ENCODE measurements at places on chromosomes 2 and 18.

DNA sequence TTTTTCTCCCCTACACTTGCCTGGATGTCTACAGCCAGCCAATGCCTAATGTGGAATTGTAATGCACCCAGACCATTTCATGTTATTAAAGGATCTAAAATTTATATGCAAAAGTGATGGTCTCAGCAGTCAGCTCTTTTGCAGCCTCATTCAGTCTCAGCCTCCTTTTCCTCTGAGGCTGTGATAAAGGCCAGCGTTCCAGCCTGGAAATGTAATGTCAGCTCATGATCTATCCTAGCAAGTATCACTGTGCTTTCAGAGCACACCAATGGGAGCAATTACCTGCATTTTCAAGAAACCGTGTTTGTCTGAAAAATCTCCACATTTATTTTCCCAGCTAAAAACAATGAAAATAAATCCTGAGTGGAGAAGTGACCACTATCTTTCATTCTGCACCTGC, 274.6 kb downstream of the CDH20 start:
- no peak for DNase-seq

DNA sequence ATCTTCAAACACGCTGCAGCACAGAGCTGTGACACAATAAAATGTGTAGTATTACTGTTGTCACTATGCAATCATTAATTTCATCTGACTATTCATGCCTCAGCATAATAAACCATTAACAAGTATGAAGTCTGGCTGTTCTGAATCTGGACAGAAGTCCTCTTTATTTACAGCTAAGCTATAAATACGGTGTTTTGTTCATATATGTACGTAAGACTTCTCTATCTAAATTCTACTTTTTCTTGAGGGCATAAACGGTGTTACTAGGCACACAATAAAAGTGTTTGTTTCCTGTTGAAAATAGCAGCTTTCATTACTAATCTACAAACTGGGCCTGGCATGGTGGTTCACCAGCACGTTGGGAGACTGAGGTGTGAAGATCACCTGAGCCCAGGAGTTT, 443.8 kb downstream of the NCKAP5 start:
- no peak for DNase-seq

DNA sequence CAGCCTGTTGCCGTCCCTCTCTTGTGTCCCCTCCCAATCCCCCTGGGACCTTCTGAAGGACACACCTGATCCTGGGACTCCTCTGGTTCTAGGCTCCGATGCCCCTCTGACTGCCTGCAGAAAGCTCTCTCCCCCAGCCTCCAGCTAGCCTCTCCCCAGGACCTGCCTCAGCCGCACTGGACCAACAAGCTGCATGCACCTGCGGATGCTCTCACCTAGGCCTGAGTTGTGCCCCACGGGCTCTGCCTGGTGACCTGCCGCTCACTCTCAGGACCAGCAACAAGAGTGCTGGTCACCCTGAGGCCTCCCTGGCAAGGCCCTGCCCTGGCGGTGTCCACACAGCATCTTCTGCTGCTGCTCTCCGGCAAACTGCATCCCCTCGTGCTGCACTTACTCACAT, 63.0 kb downstream of the EIPR1 start:
- DNase-seq, result no peak

GRCh38 chr2:225411452-225411851, 11.9 kb downstream of the NYAP2 start:
- DNase-seq, result no peak

DNA sequence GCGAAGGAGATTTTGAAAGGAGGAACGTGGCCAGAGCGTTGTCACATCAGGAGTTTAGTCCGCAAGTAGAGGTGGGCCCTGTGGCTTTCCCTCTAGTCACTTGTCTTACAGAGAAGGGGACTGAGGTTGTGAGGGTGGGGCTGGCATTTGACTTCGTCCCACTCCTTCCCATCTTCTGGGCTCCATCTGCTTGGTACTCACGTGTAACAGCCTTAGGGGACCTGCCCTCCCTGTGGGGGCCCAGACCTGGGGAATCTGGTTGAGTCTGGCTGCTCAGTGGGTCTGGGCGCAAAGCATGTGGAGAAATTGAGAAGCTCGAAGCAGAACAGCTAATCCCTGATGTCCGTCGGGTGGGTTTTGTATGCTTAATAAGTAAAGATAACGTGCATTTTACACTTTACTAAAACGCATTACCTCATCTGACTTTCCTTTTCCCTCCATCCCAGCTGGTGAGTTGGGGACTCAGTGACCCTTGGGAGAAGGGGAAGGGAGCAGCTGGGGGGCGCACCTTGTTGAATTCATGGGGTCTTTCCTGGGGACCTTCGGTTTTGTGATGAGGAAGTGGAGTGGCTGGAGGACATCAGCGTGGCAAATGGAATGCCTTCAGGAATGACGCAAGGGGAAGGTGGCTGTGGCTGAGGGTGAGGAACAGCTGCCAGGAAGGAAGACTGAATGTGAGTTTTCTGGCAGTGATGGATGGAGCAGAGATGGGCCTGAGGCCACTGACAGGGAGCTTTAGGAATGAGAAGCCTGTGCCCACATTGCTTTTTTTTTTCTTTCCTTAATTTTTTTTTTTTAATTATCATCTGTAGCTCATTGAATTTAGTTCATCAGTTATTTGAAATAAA, 44.8 kb downstream of the ASAP2 start:
- no peak for DNase-seq

- no peak for DNase-seq
Measured at GRCh38 chr2:234204480-234204879, 154.0 kb downstream of the SPP2 start.

All from WERI-Rb-1 (cell line).